Natural killer cell (primary cell): ENCODE measurements at places on chromosomes 3 and 15. TPM values are rescaled to one million over a fixed set of nuclear protein-coding genes. Genes with fewer than 3 reads are reported as not detected.

The VGLL3 gene
- total RNA-seq = not detected

GRCh38 chr3:71640331-71640983 lies 56.9 kb upstream of the FOXP1 start:
- no peak for DNase-seq

DNA sequence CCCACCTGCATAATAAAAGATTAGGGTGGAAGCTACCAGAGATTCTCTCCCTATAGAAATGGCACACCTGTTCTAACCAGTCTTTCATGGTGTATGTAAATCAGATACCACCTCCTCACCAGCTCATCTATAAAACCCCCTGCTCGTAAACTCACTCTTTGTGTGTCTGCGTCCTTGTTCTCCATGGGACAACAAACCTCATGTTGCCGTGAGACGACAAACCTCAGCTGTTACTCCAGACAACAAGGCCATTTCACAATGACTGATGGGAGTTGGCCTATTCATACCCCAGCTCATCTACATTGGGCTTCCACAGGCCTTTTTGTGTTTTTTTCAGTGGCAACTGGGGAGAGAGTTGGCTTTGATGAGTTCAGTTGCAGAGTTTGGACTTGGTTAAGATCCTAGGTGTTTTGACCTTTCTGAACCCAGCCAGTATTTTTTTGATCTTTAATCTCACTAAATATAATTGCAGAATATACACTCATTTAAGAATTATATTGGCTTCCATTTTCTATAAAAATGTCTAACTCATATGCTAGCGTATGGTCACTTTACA lies 96.6 kb upstream of the LRIG1 start:
- DNase-seq = no peak

DNA sequence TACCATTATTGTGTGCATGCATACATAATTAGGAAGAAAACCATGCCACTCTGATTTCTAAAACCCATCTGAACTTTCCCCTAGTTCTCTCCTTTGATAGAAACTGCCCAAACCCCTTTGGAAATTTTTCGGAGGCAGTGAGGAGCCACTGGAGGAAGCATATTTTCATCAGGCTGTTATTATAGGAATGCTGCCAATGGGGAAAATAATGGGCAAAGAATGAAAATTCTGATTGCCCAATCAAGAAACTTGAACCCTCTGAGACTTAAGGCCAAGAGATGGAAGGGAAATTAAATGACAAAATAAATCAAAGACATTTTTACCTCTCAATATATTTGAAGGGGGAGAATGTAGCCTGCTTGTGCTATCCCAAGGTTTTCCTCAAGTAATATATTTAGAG lies 376.0 kb upstream of the PDZRN3 start:
- no peak for DNase-seq

The CXCR6 gene
- total RNA-seq = 0.95 TPM
